ENCODE measurements at places on chromosomes 4 and X. TPM values are rescaled to one million over a fixed set of nuclear protein-coding genes. Genes with fewer than 3 reads are reported as not detected.

The TXLNG gene
- total RNA-seq = 6.7 TPM

The PIN4 gene
- total RNA-seq = 6.0 TPM

The CORIN gene
- total RNA-seq = 2.4 TPM

The ARHGAP10 gene
- total RNA-seq = 28.2 TPM

The ATP6AP1 gene
- 172 TPM for total RNA-seq

The STS gene
- 10.7 TPM for total RNA-seq

The TMEM156 gene
- not detected for total RNA-seq

The XAGE1A gene
- not detected for total RNA-seq

The SRP72 gene
- total RNA-seq = 66.4 TPM

The GAGE12E gene
- total RNA-seq = not detected

The SPANXN3 gene
- not detected for total RNA-seq

The KCNIP4 gene
- total RNA-seq = not detected

The C4orf51 gene
- not detected for total RNA-seq

The MBNL3 gene
- total RNA-seq = 1.3 TPM

The STATH gene
- not detected for total RNA-seq

The THOC2 gene
- total RNA-seq = 55.6 TPM

The NUDT9 gene
- total RNA-seq = 12.7 TPM

The CDS1 gene
- 0.26 TPM for total RNA-seq

The MAGEB6B gene
- not detected for total RNA-seq

The LAP3 gene
- total RNA-seq = 78.9 TPM

The HERC3 gene
- total RNA-seq = 24.9 TPM

The PGAM4 gene
- not detected for total RNA-seq

The AKAP4 gene
- total RNA-seq = not detected

The CPE gene
- 101 TPM for total RNA-seq

The ETDB gene
- not detected for total RNA-seq

The F8A2 gene
- total RNA-seq = not detected

The KLHL13 gene
- 10.6 TPM for total RNA-seq

The MSMO1 gene
- 137 TPM for total RNA-seq

The RS1 gene
- not detected for total RNA-seq

The SASH3 gene
- not detected for total RNA-seq

The ADH1A gene
- total RNA-seq = not detected

The CXorf51A gene
- not detected for total RNA-seq

The MRFAP1L1 gene
- total RNA-seq = 34.2 TPM

The IGFBP7 gene
- total RNA-seq = 2,245 TPM

The CCSER1 gene
- 0.20 TPM for total RNA-seq

The XKRX gene
- 0.07 TPM for total RNA-seq

The FHDC1 gene
- 0.20 TPM for total RNA-seq

The PNMA6A gene
- total RNA-seq = 3.3 TPM

The NCAPG gene
- total RNA-seq = 3.7 TPM

The FAM9C gene
- not detected for total RNA-seq
